Right cardiac atrium (tissue), 5 donors: ENCODE measurements at places on chromosomes 6 and 20.
A peak's percentile ranks its signal among the peaks of the same experiment; 100 is the strongest.

DNA sequence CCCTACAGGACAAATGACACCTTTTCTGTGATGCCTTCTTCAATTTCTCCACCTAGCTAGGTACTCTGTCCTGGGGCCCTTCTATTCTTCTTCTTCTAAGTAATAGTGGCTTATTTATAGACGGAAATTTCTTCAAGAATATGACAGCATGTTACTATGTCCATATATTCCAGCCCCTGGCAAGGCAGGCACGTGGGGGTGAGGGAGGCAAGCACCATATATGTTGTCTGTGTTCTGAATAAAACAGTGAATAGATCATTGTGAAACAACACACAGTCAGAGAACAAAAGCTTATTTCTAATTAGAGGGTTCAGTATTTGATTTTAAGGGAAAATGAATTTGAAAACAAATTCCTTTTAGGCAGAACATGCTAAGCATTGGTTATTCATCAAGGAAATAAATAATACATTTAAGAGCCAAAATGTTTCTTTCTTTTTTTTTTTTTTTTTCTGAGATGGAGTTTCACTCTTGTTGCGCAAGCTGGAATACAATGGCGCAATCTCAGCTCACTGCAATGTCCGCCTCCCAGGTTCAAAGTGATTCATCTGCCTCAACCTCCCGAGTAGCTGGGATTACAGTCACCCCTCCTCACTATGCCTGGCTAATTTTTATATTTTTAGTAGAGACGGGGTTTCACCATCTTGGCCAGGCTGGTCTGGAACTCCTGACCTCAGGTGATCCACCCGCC lies 6.2 kb downstream of the HEBP2 start:
- no peak for DNase-seq

GRCh38 chr6:105799056-105799455 lies 287.1 kb upstream of the PRDM1 start:
- peak; percentile 45 for DNase-seq

- no peak for DNase-seq
These were observed 89.7 kb downstream of the TCP11 start for GRCh38 chr6:35051396-35051795.

GRCh38 chr6:37483252-37483901 lies 16.3 kb downstream of the CCDC167 start:
- DNase-seq, result no peak

- DNase-seq, result no peak
These were observed 92.3 kb downstream of the SEL1L2 start for GRCh38 chr20:13898012-13898612.

DNA sequence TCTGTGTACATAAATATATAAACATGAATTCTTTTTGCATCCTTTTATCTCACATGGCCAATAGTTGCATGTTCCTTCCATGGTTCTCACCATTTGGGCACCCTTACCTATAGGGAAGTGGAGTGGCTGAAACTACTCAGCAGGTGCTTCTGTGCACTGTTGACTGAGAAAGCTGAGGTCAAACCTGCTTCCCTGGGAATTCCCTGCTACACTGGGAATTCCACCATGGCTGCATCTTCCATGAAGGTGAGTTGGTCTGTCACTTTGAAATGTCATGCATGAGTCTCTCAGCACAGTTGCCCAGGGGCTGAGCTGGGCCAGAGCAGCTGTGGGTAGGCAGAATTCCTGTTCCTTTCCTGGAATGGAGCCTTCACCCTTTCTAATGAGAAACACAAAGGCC lies 193.8 kb upstream of the PRSS16 start:
- no peak for DNase-seq

GRCh38 chr6:41156771-41157170 lies 2.6 kb upstream of the TREML1 start:
- no peak for DNase-seq

GRCh38 chr20:33401921-33402369 lies 626 bp upstream of the CDK5RAP1 start:
- DNase-seq, result no peak

DNA sequence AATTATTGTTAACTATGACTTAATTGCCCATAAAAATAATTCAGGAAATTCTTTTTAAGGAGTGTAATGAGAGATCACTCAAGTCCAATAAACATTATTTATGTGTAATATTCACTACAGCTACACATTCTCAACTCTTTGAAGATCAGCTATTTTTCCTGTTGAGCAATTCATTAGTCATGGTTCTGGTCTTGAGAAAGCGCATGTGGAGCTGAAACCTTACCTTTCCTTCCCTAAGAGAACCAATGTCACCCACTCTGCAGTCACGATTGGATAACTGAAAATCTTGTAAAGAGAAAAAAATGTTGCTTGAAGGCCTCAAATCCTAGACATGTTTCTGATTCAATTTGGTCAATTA lies 736.9 kb upstream of the MARCKS start:
- no peak for DNase-seq

GRCh38 chr6:31729979-31730630 lies 1.0 kb upstream of the DDAH2 start:
- DNase-seq, result peak; percentile 94

DNA sequence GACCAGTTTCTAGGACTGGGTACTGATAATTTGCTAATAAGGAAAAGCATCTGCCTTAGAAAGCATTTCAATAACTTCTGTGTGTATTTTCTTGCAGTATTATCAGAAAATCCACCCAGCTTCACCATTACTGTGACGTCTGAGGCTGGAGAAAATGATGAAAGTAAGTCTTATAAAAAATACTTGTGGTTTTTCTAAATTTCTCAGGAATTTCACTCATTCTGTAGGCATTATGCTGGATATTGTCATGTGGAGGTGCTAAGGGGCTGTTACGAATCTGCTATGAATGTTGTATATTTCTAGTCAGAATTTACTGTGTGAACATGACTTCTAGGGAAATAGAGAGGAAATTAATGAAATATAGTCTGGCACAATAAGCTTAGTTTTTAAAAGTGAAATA lies 8.9 kb downstream of the RWDD1 start:
- DNase-seq, result no peak

GRCh38 chr6:28501259-28501658 lies 14.3 kb downstream of the GPX6 start:
- DNase-seq, result no peak

GRCh38 chr20:24670981-24671380 lies 201.6 kb downstream of the SYNDIG1 start:
- DNase-seq, result no peak

- no peak for DNase-seq
These were observed 26.5 kb downstream of the NKAIN2 start for GRCh38 chr6:123830120-123830519.

GRCh38 chr20:32521780-32522525 lies 63.2 kb downstream of the NOL4L start:
- DNase-seq, result peak; percentile 85

GRCh38 chr20:48783533-48784272 lies 44.1 kb downstream of the PREX1 start:
- DNase-seq, result no peak

GRCh38 chr20:252801-253200 lies 4.7 kb upstream of the DEFB132 start:
- DNase-seq, result no peak

DNA sequence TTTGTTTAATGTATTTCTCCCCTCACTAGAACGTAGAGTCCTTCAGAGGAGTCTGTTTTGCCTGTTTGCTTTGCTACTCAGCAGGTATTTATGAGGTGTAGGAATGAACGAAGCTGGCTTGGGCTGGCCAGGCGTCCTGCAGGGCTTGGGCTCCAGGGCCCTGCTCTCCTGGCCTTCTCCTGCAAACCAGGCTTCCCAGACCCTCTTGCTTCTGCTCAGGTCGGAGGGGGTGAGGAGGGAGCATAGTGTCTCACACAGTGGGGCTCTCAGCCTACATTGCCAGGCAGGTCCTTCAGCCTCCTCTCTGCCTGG lies 24.6 kb upstream of the MLN start:
- no peak for DNase-seq

DNA sequence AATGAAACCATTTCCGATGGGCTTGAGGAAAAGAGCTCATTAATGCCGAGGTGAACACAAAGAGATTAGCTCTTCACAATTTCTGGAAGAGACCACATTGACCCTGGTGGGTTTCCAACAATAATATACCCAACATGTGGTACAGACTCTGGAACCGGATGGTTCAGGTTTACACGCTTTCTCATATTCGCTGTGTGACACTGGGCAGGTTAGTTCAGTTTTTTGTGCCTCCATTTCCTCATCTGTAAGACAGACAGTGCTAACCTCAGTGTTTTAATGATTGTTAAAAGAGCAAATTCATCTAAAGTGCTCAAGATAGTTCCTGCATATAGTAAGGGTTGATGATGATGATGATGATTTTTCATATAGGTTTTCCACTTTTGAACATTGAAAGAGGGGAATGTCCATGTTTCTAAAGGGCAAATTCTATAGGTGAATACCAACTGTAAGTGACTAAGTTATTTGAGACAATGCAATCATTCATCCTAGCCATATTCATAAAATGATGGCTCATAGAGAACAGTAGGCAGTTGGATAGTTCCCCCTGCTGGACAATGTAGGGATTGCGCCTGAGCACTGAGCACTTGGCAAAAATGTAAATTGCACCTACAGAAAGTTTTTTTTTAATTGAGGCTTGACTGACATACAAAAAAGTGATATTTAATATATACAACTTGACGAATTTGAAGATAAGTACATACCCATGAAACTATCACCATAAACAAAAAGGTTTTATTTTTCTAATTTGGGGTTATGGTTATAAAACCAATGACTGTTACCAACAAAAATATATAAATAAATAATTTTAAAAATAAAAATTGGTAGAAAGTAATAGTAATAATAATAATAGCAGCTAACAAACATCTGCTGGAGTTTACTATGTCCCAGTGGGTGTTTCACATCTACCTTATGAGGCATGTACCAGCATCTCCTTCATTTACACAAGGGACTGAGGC lies 2.1 kb upstream of the PERP start:
- DNase-seq, result peak; percentile 64

DNA sequence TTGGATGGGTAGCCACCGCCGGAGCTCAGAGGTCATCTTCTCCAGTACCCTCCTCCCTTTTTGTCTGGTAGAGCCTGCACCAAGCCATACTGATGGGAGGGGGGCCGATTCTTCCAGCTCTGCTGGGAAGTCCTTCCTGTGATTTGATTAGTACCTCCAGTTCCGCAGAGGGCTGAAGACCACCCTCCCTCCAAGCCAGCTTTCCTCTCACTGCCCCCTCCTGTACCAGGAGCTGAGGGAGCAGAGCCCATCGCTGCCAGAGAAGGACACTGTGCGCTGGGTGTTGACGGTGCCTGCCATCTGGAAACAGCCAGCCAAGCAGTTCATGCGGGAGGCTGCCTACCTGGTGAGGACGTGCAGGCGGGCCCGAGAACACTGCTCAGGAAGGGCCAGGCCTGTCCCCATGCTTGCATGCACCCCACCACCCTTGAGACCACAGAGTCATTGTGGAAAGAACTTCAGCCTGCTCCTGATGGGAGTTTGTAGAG lies 13.2 kb downstream of the HSPA12B start:
- DNase-seq, result peak; percentile 44

DNA sequence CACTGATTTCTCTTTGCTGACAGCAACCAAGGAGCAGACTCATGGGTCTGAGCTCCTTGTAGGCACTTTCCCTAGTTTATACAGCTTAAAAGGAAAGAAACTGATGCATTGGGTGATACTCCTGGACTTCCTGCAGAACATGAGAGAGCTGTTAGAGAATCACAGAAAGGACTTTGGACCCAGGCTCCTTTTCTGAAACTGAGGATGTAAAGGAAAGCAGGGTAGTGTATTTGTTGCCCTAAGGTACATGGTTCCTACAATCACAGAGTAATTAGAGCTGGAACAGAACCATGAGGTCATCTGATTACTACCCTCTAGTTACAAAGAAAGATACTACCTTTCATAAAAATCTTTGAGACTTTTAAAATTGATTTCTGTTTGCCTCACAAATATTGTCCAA lies 477.1 kb upstream of the SPTLC3 start:
- DNase-seq, result no peak

DNA sequence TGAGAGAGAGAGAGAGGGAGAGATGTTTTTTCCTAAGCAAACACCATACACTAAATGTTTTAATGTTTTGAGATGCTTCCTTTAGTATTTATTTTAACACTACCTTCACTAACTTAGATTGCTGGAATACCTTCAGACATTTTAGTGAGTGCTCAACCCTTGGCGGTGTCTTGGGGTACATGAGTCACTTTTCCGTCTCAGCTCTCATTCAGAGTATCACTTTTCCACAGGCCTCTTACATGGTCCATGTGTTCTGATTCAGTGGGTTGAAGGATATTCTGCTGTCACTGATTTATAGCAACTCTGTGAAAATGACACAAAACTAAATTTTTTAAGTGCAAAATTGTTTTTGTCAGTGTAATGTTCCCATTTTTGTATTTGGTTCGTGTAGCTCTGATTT lies 217.9 kb downstream of the CLVS2 start:
- DNase-seq, result no peak

DNA sequence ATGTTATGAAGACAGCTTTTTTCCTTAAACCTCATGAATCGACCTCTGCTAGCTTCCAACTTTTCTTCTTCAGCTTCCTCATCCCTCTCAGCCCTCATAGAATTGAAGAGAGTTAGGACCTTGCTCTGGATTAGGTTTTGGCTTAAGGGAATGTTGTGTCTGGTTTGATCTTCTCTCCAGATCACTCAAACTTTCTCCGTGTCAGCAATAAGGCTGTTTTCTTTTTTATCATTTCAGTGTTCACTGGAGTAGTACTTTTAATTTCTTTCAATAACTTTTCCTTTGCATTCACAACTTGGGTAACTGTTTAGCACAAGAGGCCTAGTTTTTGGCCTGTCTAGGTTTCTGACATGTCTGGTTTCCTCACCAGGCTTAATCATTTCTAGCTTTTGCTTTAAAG lies 32.6 kb downstream of the AIG1 start:
- no peak for DNase-seq

GRCh38 chr6:159640322-159640721 lies 52.7 kb downstream of the SOD2 start:
- no peak for DNase-seq

DNA sequence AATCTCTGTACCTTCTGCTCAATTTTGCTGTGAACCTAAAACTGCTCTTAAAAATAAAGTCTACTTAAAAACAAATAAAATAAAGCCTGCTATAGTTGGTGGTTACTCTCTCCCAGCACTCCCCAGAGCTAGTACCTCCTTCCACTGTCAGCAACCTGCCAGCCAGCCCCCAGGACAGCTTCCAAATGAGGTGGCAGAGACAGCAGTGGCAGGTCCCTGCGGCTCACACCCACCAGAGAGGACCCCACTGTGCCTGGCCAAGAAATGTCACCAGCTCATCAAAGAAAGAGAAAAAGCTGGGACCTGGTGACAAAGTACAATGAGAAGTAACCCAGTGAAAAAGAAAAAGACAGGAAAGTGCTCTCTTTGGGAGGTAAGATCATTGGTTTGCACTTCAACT lies 15.2 kb downstream of the APMAP start:
- DNase-seq, result no peak

DNA sequence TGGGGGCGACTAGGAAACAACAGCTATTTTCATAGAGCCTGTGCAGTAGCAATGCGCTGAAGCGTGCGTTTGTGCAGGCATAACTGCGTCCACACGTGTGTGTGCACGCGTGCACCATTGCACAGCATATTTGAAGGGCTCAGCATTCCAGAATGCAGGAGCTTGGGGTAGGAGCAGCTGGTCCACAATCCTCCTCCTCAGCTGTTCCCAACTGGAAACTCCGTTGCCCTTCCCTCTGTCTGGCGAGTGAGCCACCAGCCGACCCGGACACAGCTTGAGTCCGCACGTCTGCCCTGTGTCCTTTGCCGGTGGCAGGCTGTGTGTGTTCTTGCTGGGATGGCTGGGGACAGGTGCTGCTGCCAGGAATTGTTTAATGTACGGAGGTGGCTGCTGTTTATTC lies 110.2 kb downstream of the SASH1 start:
- no peak for DNase-seq

- DNase-seq, result no peak
These were observed 97.0 kb downstream of the KCNB1 start for GRCh38 chr20:49385465-49385864.

GRCh38 chr6:119343167-119343566 lies 6.4 kb downstream of the MAN1A1 start:
- DNase-seq, result no peak
